Large intestine (tissue), 12 donors: ENCODE measurements at places on chromosomes 3 and 15. TPM values are rescaled to one million over a fixed set of nuclear protein-coding genes. Genes with fewer than 3 reads are reported as not detected.
A peak's percentile ranks its signal among the peaks of the same experiment; 100 is the strongest.

CYP8B1 gene
- 0.75 TPM for polyA plus RNA-seq

HRG gene
- 0.04 TPM for polyA plus RNA-seq

ATG7 gene
- 16.6 TPM for polyA plus RNA-seq

DNA sequence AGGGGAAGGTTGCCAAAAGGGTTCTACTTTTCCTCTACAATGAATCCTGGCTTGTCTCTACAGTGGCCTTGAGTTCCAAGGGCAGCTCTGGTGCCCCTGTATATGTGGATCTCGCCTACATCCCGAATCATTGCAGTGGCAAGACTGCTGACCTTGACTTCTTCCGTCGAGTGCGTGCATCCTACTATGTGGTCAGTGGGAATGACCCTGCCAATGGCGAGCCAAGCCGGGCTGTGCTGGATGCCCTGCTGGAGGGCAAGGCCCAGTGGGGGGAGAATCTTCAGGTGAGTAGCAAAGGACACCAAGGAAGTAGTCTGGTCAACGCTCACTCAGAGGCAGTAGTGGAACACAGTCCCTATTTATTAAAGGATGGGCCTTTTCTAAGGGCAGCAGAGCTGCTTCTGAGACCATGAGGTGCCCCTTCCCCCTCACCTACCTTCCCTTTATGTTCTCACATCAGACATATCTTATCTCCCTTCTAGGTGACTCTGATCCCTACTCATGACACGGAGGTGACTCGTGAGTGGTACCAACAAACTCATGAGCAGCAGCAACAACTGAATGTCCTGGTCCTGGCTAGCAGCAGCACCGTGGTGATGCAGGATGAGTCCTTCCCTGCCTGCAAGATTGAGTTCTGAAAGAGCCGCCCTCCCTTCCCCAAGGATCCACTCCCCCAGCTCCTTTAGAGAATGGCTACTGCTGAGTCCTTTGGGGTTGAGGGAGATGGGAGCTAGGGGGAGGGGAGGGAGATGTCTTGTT lies 12.4 kb downstream of the MAP1A start:
- no peak for DNase-seq

GRCh38 chr15:75647370-75648155 lies at the start of gene SNX33:
SNX33 (plus strand) TSS chr15:75647912; CDS start chr15:75649103, 1,191 bp downstream.
- DNase-seq = peak; percentile 70

DNA sequence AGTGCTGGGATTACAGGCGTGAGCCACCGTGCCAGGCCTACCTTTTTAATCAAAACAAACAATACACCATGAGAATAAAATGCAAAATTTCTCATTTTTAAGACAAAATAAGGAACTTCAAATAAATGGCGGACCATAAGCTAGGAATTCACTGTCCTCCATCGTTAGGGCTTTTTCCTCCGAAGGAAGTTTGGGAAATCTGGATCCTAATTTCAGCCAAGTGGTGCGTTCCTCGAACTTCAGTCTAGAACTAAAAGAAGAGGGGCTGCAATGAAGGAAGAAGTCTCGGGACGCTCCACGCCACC lies 260 bp downstream of the EXD1 start:
- DNase-seq = no peak

- DNase-seq = no peak
Measured at GRCh38 chr15:36449662-36450145, 129.7 kb upstream of the CDIN1 start.

GRAMD2A gene
- polyA plus RNA-seq = 11.5 TPM

GRCh38 chr15:64010719-64011118 lies 35.6 kb downstream of the DAPK2 start:
- DNase-seq = no peak

LARP6 gene
- 6.2 TPM for polyA plus RNA-seq

GRCh38 chr3:176623468-176624150 lies 573.7 kb downstream of the TBL1XR1 start:
- DNase-seq = no peak

WDR93 gene
- 0.30 TPM for polyA plus RNA-seq

GRCh38 chr3:189303584-189303983 lies 131.8 kb downstream of the TPRG1 start:
- DNase-seq = no peak

- no peak for DNase-seq
Measured at GRCh38 chr3:152538518-152538917, 269.8 kb downstream of the MBNL1 start.

DNA sequence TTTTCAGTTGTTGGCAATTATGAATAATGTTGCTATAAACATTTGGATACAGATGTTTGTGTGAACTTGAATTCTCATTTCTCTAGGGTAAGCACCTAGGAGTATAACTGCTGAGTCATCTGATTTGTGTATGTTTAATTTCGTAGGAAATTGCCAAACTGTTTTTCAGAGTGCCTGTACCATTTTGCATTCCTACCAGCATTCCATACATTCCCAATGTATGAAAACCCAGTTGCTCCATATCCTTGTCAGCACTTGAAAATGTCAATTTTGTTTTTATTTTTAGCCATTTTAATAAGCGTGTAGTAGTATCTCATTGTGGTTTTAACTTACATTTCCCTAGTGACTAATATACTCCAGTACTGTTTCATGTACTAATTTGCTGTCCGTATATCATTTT lies 98.5 kb upstream of the TSC22D2 start:
- no peak for DNase-seq

DNA sequence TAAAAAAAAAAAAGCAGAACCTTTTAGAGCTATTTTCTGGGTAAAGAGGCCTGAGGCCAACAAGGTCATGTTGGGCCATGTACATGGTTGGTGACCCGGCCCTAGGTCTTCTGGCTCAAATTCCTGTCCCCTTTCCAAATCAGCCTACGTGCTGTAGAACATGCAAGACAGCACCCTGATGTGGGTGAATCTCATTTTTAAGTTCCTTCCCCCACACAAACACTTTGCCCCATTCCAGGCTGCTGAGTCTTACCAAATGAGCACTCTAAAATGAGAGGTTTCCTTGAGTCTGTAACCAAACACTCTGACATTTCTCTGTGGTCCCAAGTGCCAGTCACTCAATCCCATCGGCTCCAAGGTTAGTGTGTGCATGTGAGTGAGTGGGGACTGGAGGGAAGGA lies 9.4 kb downstream of the BCL6 start:
- DNase-seq = no peak

DOCK3 gene
- polyA plus RNA-seq = 0.81 TPM

DNA sequence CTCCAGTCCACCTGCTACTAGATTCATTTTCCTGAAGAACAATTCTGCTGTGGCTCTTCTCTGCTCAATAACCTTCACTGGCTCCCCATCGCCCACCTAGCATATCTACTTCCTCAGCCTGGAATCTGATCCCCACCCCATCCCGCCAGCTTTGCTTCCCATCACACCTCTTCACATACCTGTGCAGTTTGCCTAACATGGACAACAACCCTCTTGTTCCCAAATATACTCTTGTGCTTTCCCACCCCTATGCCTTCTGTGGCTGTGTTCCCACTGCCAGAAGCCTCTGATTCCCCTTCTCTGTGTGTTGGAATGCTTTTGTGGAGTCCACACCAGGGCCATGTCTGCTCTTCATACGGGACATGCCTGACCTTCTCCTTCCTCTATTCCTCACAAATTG lies 29.5 kb downstream of the CMTM7 start:
- no peak for DNase-seq

GRCh38 chr3:85539232-85539631 lies 580.4 kb downstream of the CADM2 start:
- DNase-seq = no peak

GRCh38 chr3:63450023-63450422 lies 171.9 kb downstream of the SYNPR start:
- DNase-seq = peak; percentile 55

- DNase-seq = no peak
Measured at GRCh38 chr3:151318313-151318712, 1.7 kb upstream of the GPR87 start.

- peak; percentile 81 for DNase-seq
Measured at GRCh38 chr3:129673897-129674797, 67.7 kb upstream of the PLXND1 start.

GRCh38 chr3:30181178-30181465 lies 425.3 kb upstream of the TGFBR2 start:
- DNase-seq = no peak

DNA sequence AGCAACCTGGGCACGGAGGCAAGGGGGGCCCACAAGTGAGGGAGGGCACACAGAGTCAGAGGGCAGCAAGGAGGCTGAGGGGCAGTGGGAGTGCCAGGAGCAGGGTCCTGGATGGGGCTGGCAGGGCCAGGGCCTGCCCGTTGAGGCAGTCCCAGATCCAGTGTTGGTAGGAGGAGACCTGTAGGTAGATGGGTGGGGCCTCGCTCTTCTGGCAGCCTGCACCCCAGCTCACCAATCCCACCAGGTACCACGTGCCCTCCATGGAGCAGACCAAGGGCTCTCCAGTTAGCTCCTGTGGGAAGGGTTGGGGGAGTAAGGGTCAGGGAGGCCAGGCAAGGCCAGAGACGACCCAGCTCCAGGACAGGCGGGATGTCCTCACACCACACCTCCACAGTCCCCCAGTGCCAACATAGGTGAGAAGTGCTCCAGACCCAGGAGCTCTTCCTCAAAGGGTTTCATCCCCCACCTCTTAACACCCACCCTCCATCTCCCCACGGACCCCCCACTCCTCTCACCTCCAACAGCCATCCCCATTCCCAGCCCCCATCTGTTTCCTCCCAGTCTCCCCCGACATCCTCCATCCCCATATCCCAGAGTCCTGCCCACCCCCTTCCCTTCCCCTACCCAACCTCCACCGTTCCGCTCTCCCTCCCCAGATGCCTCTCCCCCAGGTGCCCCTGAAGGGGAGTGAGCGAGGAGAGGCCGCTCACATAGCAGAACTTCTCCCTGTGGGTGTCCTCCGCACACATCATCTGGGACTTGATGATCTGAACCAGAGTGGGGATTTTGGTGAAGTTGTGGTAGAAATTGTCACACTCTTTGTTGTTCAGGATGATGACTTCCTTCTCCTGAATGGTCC lies 5.2 kb downstream of the PRSS50 start:
- DNase-seq = no peak

- no peak for DNase-seq
Measured at GRCh38 chr3:132321304-132321703, 4.1 kb downstream of the ACP3 start.

ADGRG7 gene
- polyA plus RNA-seq = 56.1 TPM

CCDC13 gene
- polyA plus RNA-seq = 0.40 TPM

- DNase-seq = no peak
Measured at GRCh38 chr15:51425517-51426040, 84.1 kb downstream of the GLDN start.

GRCh38 chr15:69149803-69150202 lies 10.6 kb upstream of the GLCE start:
- DNase-seq = peak; percentile 86

TMCO5A gene
- not detected for polyA plus RNA-seq

GRCh38 chr15:33282226-33283020 lies 28.3 kb upstream of the RYR3 start:
- no peak for DNase-seq

MCF2L2 gene
- 2.4 TPM for polyA plus RNA-seq

DNA sequence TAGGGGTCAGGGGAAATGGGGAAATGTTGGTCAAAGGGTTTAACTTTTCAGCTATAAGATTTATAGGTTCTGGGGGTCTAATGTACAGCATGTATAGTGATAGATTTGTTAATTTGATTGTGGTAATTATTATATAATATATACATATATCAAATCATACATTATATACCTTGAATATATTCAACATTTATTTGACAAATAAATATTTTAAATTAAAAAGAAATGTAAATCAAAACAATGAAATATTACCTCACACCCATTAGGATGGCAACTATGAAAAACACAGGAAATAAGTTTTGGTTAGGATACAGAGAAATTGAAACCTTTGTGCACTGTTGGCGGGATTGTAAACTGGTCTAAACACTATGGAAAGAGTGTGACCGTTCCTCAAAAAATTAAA lies 85.0 kb upstream of the SLCO2A1 start:
- DNase-seq = no peak

- DNase-seq = no peak
Measured at GRCh38 chr3:67515778-67516177, 138.6 kb downstream of the SUCLG2 start.

TNFAIP8L3 gene
- 3.8 TPM for polyA plus RNA-seq

DNA sequence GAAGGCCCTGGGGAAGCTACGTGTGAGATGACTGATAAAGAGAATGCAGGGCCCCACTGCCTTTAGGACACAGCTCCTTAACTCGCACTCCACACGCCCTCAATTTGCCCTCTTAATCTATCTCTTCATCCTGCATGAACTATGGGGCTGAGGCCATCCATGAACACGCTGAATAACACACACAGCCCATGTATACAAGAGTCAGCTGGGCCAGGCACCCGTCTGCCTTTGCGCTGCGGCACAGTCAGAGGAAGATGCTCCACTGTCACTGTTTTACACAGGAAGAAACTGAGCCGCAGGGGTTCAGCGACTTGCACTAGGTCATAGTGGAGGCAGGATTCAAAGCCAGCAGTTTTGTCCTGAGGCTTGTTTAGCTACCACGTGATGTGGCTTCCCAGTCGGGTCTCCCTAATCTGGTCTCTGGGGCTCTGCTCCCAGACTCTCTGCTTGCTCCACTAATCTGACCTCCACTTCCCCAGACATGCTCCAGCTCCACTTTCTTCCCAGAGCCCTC lies 43.9 kb downstream of the TLE3 start:
- DNase-seq = no peak
